Erythroblast (primary cell): ENCODE measurements at places on chromosomes 1 and 21.

- no peak for DNase-seq
These were observed 73.3 kb upstream of the RALGPS2 start for GRCh38 chr1:178651742-178652141.

- DNase-seq, result no peak
These were observed at the start of gene GBP1 for GRCh38 chr1:89065079-89065868. Gene GBP1 (minus strand): TSS chr1:89065208. CDS start chr1:89063234, 1,974 bp downstream.

GRCh38 chr1:200917291-200917817 lies 22.7 kb downstream of the INAVA start:
- no peak for DNase-seq

- no peak for DNase-seq
These were observed 76.8 kb downstream of the PLA2G4A start for GRCh38 chr1:186905561-186905960.

DNA sequence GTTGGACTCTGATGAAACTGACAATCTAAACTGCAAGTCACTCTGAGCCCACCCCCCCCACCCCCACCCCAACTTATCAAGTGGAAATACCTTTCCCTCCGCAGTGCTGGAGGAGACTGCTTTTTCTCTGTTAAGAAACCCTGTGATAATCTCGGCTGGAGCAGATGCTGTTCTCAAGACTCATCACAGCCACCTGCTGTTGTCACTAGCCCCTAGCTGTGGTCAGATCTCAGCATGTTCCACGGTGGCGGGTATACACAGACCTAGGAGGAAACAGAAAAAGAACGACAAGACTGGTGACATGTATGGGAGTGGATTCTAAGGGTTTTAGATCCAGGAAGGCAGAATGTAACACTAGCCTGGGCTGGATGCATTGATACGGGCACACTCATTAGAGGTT lies 2.3 kb downstream of the ACTL8 start:
- no peak for DNase-seq

DNA sequence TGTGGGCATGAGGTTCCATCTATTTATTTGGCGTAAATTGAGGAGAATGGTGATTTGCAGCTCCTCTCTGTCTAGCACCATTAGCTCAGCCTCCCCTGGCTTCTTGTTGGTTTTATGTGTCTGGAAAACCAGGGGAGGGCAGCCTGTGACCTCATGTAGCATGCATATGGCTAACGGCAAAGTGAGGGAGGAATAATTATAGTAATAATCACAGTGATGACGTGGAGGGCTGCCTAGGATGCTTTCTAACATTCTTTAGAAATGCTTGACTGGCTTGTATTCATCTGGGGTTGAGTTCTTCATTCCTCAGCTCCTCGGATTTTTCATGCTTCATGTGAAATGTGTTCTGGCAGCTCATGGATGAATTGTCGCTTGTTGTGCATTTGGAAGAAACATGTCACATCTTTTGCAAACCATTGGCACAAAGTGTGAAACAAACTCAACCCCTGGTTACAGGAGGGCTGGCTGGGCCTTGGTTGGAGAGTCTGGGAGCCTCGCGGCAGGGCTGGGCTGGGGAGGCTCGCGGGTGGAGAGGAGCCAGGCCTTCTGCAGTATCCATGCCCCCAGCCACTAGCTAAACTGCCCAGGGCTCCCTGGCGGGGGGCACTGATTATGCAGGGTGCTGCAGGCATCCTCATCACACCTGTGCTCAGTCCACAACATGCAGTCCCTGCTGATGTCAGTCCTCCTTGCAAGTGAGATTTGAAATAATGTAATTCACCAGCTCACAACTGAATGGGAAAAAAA lies 149.6 kb downstream of the DISC1 start:
- no peak for DNase-seq

DNA sequence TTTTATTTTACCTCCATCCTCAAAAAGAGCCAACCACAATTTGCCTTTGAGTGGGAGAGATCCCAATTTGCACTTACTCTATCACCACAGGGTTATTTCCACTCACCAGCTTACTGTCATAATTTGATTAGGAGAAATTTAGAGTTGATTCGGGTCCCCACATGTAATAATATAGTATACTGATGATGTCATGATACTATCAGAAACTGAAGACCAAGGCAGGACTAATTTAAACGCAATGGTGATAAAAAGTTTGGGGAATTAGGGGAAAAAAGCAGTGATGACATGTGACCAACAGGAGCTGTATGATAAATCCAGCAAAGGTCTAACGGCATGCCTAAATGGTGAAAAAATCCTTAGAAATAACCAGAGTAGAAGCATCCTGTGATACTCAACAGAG lies 54.4 kb downstream of the TRIM33 start:
- no peak for DNase-seq

DNA sequence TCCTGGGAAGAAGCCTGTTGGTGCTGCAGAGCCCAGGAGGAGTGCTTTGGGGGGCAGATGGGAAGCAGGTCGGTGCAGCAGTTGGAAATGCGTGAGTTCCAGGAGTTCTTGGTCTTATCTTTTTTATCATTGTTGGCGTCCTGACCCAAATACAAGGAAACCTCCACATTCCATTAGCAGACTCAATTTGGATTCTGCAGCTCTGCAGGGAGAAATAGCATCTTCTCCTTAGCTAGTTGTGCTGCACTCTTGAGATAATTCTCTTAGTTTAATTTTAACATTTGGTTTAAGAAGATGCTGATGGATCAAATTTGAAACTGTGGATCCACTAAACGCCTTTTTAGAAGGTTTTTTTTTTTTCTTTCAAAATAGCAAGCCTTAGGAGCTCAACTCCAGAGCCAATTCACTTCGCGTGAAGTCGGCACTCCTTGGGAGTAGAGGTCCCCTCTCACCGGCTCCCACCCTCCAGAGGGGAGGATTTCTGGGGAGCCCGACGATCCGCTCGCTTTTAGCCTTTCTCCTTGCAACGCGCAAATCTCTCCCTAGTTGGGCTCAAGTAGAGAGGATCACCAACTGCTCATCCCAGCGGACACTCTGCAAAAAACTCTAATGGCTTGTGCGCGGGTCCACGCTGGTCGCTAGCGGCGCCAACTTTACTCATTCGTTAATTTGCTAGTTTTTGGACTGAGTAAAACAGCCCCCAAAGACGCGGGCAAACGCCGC lies 1.3 kb downstream of the PLD5 start:
- DNase-seq, result no peak

- DNase-seq, result no peak
These were observed 41.6 kb upstream of the WNT4 start for GRCh38 chr1:22184454-22184853.

DNA sequence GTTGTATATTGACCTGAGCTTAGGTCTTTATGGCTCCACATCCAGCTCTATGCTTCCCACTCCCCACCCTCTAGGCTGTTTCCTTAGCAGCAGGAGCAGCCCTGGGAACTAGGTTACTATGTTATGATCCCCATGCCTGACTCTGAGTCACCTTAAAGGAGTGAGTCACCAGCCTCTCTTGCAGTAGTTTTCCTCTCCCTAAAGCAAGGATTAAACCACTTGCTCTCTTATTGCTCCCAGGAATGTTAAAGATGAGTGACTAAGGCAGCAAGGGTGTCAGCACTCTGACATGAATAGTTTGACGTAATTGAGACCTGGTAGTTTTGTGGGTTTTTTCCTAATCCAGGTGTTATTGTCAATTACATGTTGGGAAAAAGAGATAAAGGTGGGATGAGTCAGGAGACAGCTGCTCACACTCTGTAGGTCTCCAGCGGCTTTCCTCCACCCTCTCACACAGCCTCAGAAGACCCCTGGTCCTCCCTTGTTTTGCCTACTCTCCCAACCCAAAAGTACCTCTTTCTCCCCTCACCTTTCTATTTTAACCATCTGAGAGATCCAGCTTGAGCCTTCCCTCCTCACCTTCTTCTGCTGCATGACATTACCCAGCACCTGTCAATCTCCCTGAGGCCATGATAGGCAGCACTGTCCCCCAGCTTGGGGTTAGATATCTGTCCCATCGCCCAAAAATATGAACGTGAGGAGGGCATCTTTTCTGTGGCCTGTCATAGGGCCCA lies 369.1 kb upstream of the VAMP3 start:
- no peak for DNase-seq

DNA sequence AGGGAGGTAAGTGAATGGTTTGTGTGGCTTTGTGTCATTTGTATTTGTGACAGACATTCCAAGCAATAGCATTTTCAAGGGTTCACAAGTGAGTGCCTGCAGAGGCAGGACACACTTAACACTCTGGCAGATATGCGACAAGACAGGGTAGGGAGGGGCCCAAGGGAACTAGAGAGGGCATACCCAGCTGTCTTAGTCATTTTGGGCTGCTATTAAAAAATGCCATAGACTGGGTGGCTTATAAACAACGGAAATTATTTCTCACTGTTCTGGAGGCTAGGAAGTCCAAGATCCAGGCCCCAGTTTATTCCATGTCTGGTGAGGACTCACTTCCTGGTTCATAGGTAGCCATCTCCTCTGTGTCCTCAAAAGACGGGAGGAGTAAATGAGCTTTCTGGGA lies 137.4 kb downstream of the FGGY start:
- no peak for DNase-seq
